ENCODE measurements at places on chromosomes 12 and 14.
A peak's percentile ranks its signal among the peaks of the same experiment; 100 is the strongest.

GRCh38 chr14:94827711-94828447 is 58.0 kb upstream of the GSC start:
- no peak for DNase-seq

- no peak for DNase-seq
Observed at GRCh38 chr14:63918411-63918810, 65.6 kb downstream of the SYNE2 start.

DNA sequence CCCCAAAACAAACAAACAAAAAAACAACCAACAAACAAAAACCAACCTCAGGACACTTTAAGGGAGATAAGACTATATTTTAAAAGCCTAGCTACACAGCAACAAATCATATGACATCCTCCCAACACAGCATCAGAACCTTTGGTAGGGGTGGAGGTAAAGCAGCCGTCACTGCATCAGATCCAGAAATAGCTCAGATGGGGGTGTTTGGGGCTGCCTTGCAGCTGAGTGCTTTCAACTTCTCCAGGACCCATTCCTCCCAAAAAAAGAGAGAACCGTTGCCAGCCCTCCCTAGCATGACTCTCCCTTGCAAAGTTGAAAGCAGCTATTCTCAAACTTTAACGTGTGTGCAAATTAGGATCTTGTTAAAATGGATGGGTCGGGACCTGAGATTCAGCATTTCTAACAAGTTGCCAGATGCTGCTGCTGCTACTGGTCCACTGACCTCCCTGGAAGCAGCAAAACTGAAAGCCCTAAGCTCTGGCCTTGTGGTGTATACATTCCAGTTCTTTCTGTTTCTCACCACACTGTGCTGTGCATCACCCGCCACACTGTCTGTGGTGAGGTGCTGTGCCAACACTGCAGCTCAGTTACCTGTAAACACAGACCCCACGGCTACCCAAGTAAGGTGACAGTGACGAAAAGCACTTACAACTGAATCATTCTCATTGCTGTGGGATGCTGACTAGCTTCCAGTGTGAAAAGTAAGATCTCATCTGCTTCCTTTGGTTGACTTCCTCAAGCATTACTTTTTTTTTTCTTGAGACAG is 54.0 kb downstream of the SLC38A1 start:
- peak; percentile 65 for DNase-seq

- no peak for DNase-seq
Observed at GRCh38 chr12:3905664-3906063, 32.5 kb upstream of the PARP11 start.

- DNase-seq = no peak
Observed at GRCh38 chr12:39526974-39527373, 84.1 kb upstream of the KIF21A start.

- no peak for DNase-seq
Observed at GRCh38 chr14:31510222-31510621, 22.4 kb upstream of the GPR33 start.

DNA sequence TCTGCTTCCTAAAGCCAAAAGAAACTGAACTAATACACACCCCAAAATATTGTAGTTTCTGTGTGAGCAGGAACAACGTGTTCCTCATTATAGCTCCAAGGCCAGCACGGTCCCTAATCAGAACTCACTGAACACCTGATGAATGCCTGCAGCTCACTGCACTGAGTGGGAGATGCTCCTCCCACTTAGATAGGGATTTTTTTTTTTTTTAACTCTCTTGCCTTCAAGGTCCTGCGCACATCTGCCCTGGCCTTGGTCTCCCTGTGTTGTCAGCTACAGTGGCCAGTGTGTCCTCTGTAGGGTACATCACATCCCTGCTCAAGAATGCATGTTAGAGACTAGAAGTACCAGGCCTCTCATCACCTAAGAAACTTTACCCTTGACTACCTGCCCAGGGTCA is 44.3 kb upstream of the TMPO start:
- DNase-seq = no peak

GRCh38 chr12:90908465-90908864 is 46.5 kb downstream of the CCER1 start:
- no peak for DNase-seq

- no peak for DNase-seq
Observed at GRCh38 chr12:67989184-67989920, at the start of gene IFNG-AS1. TSS of gene IFNG-AS1 (plus strand) at chr12:67989447.

DNA sequence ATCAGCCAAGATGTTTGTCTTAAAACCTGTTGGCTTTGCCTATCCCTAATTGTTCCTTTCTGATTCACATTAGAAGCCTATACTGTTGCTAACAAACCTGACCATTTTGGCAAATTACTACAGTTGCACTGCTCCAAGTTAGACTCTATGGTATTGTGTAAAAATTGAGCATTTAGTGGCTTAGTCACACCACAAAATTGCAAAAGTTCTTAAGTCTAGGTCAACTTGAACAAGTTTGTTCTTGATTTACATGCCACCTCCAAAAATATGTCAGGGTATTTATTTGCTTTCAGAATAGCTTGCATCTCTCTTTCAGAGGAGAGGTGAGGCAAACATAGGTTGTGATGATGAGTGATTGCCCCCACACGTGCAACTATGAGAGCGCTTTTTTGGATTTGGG is 27.0 kb upstream of the PTHLH start:
- no peak for DNase-seq

- DNase-seq = no peak
Observed at GRCh38 chr12:42779186-42779859, 189.8 kb upstream of the PRICKLE1 start.

GRCh38 chr12:49953961-49954846 is 3.7 kb downstream of the AQP2 start:
- DNase-seq = no peak

GRCh38 chr14:25150934-25151790 is 101.2 kb upstream of the STXBP6 start:
- no peak for DNase-seq

DNA sequence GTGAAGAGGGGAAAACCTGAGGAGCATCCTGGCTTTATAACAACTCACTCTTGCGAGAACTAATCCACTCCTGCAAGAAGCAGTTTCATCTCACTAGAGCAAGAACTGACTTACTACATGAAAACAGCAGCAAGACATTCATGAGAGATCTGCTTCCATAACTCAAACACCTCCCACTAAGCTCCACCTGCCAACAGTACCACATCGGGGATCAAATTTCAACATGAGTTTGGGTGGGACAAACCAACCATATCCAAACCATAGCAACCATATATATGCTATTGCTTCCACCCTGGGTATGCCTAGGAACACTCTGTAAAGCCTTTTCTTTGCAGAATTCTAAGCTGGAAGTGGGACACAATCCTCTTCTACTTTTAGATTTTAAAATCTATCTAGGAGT is 13.9 kb upstream of the AVPR1A start:
- no peak for DNase-seq

GRCh38 chr12:32159925-32160324 is 53.3 kb downstream of the BICD1 start:
- no peak for DNase-seq

DNA sequence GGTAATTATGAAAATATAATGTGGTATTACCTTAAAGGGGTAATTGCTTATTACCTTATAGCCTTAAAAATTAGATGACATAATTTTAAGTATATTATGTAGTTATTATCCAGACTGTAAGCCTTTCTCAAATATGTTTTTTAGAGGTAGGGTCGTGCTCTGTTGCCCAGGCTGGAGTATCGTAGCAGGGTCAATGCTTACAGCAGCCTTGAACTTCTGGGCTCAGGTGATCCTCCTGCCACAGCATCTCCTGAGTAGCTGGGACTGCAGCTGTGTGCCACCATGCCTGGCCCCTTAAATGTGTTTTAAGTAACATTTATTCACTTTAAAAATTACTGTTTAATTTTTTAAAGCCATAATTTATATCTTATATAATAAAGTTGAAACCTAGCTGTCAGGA is 10.4 kb downstream of the PRPF39 start:
- DNase-seq = no peak

DNA sequence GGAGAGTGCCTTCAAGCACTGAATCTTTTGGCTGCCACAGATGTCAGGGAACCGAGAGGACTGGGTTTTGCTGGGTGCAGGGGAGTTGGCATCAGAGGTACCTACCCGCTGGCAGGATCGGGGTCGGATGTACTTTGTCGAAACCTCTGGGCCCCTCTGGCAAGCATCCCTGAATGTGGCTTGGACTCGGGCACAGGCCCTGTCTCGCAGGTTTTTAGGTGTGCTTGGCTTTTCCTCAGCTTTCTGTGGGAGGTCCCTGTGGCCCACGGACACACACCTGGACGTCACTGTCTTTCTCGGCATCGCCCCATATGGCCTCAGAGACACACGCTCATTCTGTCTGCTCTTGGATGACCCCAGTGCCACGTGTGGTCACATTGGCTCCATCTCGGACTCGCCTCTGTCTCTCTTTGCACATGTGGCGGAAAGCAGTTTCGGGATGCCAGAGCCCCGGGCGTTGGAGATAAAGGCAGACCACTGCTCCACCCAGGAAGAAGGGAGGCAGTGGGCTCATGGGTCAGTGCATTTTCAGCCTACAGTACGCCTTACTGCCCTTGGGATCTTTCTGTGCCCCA is 769.6 kb upstream of the ALG10B start:
- DNase-seq = no peak
